DND-41 (cell line): ENCODE measurements at places on chromosomes 4 and X.

DNA sequence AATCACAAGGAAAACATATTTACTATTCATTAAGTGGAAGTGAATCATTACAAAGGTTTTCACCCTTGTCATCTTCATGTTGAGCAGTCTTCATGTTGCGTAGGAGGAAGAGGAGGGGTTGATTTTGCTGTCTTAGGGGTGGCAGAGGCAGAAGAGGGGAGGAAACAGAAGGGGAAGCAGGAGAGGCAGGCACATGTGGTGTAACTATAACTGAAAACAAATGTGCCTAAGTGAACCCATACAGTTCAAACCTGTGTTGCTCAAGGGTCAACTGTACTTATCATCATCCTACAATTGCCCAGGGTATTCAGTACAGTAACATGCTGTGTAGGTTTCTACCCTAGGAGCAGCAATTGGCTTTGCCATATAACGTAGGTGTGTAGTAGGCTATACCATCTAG lies 47.2 kb downstream of the SYNPO2 start:
- H3K4me1 ChIP-seq, result no peaks in the 10 kb centered on the region
- no peak for DNase-seq
- H3K27ac ChIP-seq, result no peak overlapping the region
- peaks cover 8% of the 10 kb centered on the region for H3K27me3 ChIP-seq
- H3K36me3 ChIP-seq, result no peaks in the 10 kb centered on the region

DNA sequence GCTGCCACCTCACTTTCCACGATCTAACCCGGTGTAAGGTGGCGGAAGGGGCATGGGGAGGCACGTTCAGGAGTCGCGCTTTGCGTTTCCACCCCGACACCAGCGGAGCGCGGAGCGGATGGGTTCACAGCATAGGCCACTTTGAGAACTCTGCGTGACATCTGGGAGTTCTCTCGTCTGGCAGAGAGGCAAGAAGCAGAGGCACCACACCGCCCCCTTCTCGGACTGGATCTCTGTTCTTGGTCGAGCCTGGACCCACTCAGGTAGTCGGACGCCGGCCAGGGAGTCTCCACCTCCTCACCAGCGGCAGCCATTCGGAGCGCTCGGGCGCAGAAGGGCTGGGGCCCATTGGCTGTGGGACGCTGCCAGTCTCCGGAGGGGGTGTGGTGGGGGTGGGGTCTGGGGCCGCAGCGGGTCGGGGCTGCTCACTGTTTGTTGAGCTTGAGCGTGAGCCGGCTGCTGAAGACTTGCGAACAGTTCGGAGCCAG lies at the start of gene DACH2:
Gene DACH2 (plus strand): TSS at position 428 of the 488 bp plus-strand sequence.
- no peak within 1 kb of the TSS for H3K4me3 ChIP-seq
- no peaks in the 10 kb centered on the region for H3K4me1 ChIP-seq
- no peaks in the 10 kb centered on the region for H3K36me3 ChIP-seq
- H3K27ac ChIP-seq, result no peak within 1 kb of the TSS

GRCh38 chr4:2220016-2220630 lies 21.8 kb downstream of the HAUS3 start:
- H3K36me3 ChIP-seq, result peaks cover 13% of the 10 kb centered on the region
- no peak overlapping the region for H3K4me3 ChIP-seq
- no peaks in the 10 kb centered on the region for H3K27me3 ChIP-seq
- H3K27ac ChIP-seq, result no peak overlapping the region

DNA sequence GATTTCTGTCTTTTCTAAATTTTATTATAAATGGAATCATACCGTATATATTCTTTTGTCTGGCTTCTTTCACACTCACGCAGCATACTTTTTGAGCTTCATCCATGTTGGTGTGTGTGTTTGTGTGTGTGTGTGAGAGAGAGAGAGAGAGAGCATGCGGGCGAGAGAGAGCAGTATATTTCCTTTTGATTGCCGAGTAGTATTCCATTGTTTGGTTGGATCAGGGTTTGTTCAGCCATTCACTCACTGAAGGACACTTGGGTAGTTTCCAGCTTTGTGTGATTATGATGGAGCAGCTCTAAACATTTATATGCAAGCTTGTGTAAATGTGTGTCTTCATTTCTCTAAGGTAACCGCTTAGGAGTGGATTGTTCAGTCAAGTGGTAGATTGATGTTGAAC lies 3.1 kb upstream of the L1CAM start:
- H3K36me3 ChIP-seq, result no peaks in the 10 kb centered on the region
- no peaks in the 10 kb centered on the region for H3K4me1 ChIP-seq
- H3K27ac ChIP-seq, result no peak overlapping the region
- H3K4me3 ChIP-seq, result no peak overlapping the region

DNA sequence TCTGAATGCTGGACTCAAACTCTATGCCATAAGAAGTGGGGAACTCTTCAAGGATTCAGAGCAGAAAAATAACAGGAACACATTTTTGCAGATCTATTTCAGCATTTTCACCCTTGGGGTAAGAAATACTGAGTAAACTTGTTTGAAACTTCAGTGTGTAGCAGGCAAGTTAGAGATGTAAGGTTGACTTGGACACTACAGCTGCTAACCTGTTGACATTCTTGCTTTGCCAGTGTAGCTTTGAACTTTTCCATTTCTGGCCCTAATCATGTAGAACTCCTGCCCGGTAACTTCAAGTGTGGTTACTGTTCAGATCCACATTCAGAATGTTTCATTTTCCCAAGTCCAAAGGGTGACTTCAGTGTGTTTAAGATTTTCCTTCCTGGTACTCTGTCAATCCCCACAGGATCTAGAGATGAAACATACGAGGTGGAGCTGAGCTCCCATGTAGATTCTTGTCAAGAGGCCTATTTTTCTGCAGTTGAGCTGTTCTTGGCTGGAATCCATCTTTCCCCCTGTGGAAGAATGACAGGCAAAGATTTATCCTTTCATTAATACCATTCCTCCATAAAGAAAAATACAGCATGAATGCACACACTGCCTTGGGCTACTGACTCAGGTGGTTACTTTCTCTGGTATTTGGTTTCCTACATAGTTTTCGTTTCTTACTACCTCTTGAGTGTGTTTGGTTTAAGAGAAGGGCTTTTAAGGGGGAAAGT lies 34.1 kb downstream of the FHDC1 start:
- no peak overlapping the region for H3K4me3 ChIP-seq
- H3K27ac ChIP-seq, result no peak overlapping the region
- no peak for DNase-seq
- no peaks in the 10 kb centered on the region for H3K4me1 ChIP-seq
- no peaks in the 10 kb centered on the region for H3K27me3 ChIP-seq

DNA sequence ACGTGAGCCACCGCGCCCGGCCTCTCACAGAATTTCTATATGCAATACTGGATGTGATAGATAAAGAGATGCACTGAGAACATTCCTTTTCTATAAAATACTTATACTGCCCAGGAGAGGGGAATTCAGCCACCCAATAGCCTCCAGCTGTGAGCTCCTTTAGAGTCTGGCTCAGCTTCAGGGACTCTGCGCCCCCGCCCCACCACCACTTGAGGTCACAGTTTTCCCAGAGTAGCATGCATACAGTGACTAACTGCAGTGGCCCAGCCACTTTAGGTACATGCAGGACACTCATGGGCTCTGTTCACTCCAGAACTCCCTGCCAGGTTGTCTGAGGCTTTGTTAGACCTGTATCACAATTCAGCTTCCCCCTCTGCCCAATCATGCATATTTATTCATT lies 144.4 kb upstream of the TET2 start:
- H3K36me3 ChIP-seq, result no peaks in the 10 kb centered on the region
- no peaks in the 10 kb centered on the region for H3K4me1 ChIP-seq
- no peak for DNase-seq
- H3K4me3 ChIP-seq, result no peak overlapping the region
- no peak overlapping the region for H3K27ac ChIP-seq

DNA sequence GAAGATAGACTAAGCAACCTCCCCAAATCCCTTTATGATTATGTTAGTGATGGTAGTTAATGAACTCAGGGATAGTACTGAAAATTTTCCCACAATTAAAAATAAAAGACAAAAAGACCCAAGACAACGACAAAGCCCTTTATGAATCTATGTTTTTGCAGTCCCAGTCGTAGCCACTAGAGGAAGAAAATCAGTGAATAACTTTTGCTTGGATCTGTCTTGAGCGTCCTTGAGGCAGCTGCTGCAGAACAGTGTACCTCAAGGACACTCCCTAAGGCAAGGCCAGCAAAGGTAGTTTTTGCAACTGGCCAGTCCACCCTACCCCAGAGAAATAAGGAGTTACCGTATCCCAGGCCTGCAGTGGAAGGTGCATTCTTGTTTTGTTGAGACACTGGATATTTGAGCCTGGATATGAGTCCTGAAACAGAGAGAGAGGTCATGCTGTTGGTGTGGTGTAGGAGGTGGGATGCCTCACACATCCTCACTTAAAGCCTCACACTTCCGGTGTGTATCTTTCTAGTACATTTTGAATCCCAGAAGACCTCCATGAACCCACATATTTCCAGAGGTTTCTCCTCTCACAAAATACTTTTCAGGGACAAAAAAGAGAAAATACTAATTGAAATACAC lies 8.7 kb upstream of the TIMM8A start:
- H3K4me3 ChIP-seq, result no peak overlapping the region
- H3K27ac ChIP-seq, result no peak overlapping the region
- DNase-seq, result no peak
- no peaks in the 10 kb centered on the region for H3K27me3 ChIP-seq

GRCh38 chrX:150919401-150919800 lies 20.9 kb upstream of the CD99L2 start:
- H3K27me3 ChIP-seq, result no peaks in the 10 kb centered on the region
- no peak overlapping the region for H3K4me3 ChIP-seq
- H3K27ac ChIP-seq, result no peak overlapping the region
- DNase-seq, result no peak

DNA sequence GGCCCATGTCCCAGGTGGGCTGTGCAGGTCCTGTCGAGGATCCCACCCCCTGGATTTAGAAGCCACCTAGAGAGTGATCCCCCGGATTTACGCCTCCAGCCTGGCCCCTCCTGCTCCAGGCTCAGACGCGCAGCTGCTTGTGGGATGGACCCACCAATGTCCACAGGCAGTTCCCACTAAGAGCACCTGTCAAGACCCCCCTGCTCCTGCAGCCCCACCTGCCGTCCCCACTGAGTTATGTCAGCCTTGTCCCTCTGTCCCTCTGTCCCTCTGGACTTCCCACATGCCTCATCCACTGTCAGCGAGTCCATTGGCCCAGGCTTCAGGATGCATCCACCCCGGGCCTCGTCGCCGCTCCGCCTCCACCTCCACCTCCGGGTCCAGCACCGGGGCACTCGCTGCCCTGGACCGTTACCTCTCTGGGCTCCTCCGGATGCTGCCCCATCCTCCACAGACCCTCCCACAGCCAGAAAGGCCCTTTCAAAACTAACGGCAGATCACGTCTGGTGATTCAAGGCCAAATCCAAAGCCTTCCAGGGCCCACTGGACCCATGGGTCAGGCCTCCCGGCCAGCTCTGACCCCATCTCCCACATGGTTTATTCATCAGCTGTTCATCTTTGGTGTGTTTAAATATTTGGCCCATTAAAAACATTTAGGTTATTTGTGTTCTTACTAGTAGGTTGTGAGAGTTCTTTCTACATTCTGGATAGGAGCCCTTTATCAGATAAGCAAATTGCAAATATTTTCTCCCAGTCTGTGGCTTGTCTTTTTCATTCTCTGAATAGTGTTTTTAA lies 28.3 kb downstream of the HTRA3 start:
- H3K27me3 ChIP-seq, result peaks cover 5% of the 10 kb centered on the region
- H3K4me1 ChIP-seq, result no peaks in the 10 kb centered on the region
- H3K27ac ChIP-seq, result no peak overlapping the region
- no peak for DNase-seq
- H3K4me3 ChIP-seq, result no peak overlapping the region

DNA sequence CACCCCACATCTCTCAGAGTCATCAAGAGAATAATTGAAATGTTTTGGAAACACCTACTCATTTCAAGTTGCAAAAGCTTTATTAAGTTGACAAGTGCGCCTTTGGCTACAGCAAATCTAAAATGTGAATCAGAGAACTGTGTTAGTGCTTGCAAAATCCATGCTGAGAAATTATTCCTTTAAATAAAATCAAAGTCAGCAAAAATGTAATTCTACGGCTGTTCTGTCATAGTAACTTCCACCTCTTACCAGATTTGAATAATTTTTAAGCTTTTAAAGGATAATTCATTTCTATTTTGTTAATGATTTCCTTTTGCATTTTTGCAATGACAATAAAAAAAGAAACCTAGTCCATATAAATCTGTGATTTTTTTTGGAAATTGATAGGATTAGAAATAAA lies 1779.1 kb downstream of the STIM2 start:
- H3K4me1 ChIP-seq, result no peaks in the 10 kb centered on the region
- DNase-seq, result no peak
- no peak overlapping the region for H3K27ac ChIP-seq

- H3K4me3 ChIP-seq, result no peak overlapping the region
- H3K27me3 ChIP-seq, result no peaks in the 10 kb centered on the region
- H3K27ac ChIP-seq, result no peak overlapping the region
- H3K4me1 ChIP-seq, result no peaks in the 10 kb centered on the region
- no peak for DNase-seq
- H3K36me3 ChIP-seq, result no peaks in the 10 kb centered on the region
These were observed 145.8 kb upstream of the ATP6AP2 start for GRCh38 chrX:40434947-40435346.

- H3K27ac ChIP-seq, result no peak overlapping the region
- no peaks in the 10 kb centered on the region for H3K27me3 ChIP-seq
- no peak overlapping the region for H3K4me3 ChIP-seq
- no peaks in the 10 kb centered on the region for H3K36me3 ChIP-seq
- H3K4me1 ChIP-seq, result no peaks in the 10 kb centered on the region
- no peak for DNase-seq
These were observed 63.3 kb downstream of the GPAT3 start for GRCh38 chr4:83599183-83599582.

DNA sequence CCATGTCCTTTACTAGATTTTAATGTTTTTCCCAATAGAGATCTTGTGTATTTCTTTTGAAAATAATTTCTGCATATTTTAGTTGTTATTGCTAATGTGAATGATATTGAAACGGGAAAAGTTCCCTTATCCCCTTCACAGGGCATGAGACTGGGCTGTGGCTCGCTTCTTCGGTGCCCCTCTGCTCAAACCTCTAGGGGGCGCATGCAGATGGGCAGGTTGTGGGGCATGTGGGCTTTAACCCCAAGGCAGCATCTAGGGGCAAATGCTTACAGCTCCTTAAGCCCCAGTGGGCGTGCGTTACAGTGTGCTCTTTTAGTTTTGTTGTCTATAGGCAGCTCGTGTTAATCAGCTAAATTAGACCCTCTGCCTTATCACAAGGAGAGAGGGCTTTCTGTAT lies 194.7 kb downstream of the OPHN1 start:
- no peak overlapping the region for H3K27ac ChIP-seq
- no peaks in the 10 kb centered on the region for H3K27me3 ChIP-seq
- no peak overlapping the region for H3K4me3 ChIP-seq
- H3K36me3 ChIP-seq, result no peaks in the 10 kb centered on the region
- no peak for DNase-seq
- H3K4me1 ChIP-seq, result no peaks in the 10 kb centered on the region
